ENCODE measurements at places on chromosomes 13 and 19. TPM values are rescaled to one million over a fixed set of nuclear protein-coding genes. Genes with fewer than 3 reads are reported as not detected.

- H3K36me3 ChIP-seq, result peaks cover 12% of the 10 kb centered on the region
- no peak overlapping the region for H3K4me3 ChIP-seq
- H3K4me1 ChIP-seq, result peaks cover 3% of the 10 kb centered on the region
- DNase-seq, result no peak
- no peak overlapping the region for H3K27ac ChIP-seq
Measured at GRCh38 chr19:34337739-34338138, 27.3 kb upstream of the GPI start.

DNA sequence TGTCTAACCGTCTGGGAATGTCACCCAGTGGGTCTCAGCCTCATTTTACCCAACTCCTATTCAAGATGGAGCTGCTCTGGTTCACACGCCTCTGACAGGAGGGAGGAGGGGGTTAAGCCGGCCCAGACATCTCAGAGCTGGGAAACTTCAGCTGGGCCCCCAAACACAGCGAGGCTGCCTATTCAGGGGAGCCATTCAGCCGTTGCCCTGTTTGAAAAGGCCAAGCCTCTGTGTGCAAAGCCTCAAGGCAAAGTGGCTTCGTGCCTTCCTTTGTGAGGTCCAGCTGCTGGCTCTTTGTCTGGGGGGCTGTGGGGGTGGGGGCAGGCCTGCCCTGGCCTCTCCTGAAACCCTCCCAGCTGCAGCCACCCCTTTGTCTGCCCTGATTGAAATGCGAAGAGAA is 147.4 kb downstream of the PTPRS start:
- no peak overlapping the region for H3K27ac ChIP-seq
- H3K27me3 ChIP-seq, result peaks cover 7% of the 10 kb centered on the region
- DNase-seq, result no peak

SIGLEC8 gene
- not detected for total RNA-seq

GRCh38 chr19:2809387-2810140 is 10.1 kb upstream of the ZNF554 start:
- peaks cover 17% of the 10 kb centered on the region for H3K36me3 ChIP-seq
- no peaks in the 10 kb centered on the region for H3K4me1 ChIP-seq
- DNase-seq, result no peak
- H3K27me3 ChIP-seq, result no peaks in the 10 kb centered on the region
- H3K4me3 ChIP-seq, result no peak overlapping the region

KIRREL2 gene
- 1.4 TPM for total RNA-seq

ZNF426 gene
- 13.9 TPM for total RNA-seq

DNA sequence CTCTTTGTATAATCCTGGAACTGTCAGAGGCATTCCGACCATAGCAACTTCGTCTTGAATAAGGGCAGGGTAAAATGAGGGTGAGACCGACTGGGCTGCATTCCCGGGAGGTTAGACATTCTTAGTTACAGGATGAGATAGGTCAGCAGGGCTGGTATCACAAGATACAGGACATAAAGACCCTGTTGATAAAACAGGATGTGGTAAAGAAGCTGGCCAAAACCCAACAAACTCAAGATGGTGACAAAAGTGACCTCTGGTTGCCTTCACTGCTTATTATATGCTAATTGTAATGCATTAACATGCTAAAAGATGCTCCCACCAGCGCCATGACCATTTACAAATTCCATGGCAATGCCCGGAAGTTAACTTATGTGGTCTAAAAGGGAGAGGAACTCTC is 27.7 kb upstream of the MBNL2 start:
- peaks cover 11% of the 10 kb centered on the region for H3K27me3 ChIP-seq
- no peak overlapping the region for H3K4me3 ChIP-seq
- H3K36me3 ChIP-seq, result no peaks in the 10 kb centered on the region
- no peak for DNase-seq
- peaks cover 8% of the 10 kb centered on the region for H3K4me1 ChIP-seq
- no peak overlapping the region for H3K27ac ChIP-seq

KHSRP gene
- total RNA-seq, result 364 TPM

- DNase-seq, result no peak
- H3K4me1 ChIP-seq, result peaks cover 11% of the 10 kb centered on the region
- H3K27ac ChIP-seq, result no peak overlapping the region
- no peaks in the 10 kb centered on the region for H3K27me3 ChIP-seq
Measured at GRCh38 chr13:50519866-50520265, 323.6 kb downstream of the DLEU7 start.

DNA sequence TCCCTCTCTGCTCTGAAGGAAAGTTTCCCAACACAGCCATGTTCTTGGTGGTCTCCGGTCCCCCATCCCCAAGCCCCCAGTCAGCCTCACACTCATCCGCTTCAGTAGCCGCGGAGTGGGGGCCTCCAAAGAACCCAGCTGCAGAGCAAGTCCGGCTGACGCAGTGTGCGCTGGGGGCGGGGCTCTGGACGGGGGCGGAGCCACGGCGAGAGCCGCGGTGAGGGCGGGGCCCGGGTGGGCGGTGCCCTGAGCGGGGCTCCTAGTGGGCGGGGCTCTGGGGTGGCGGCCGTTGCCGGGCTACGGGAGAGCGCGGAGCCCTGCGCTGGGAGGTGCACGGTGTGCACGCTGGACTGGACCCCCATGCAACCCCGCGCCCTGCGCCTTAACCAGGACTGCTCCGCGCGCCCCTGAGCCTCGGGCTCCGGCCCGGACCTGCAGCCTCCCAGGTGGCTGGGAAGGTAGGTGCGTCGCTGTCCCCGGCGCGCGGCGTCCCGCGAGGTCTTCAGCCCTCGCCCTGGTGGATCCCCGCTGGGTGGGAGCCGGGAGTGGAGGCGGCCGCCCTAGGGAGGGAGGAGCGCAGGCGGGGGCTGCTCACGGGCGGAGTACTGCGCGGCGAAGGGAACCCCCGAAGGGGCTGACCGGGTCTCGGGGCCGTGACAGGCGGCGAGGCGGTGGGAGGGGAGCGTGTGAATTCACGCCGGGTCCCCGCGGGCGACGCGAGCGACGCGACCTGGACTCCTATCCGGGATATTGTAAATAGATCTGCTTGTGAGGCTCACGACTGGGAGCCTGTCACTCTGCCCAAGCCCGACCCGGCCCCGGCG is 9.1 kb downstream of the TNFRSF19 start:
- peaks cover 15% of the 10 kb centered on the region for H3K4me1 ChIP-seq
- peaks cover 67% of the 10 kb centered on the region for H3K27me3 ChIP-seq
- H3K4me3 ChIP-seq, result peak overlapping the region; percentile 71
- peak; percentile 92 for DNase-seq
- H3K36me3 ChIP-seq, result no peaks in the 10 kb centered on the region

DNA sequence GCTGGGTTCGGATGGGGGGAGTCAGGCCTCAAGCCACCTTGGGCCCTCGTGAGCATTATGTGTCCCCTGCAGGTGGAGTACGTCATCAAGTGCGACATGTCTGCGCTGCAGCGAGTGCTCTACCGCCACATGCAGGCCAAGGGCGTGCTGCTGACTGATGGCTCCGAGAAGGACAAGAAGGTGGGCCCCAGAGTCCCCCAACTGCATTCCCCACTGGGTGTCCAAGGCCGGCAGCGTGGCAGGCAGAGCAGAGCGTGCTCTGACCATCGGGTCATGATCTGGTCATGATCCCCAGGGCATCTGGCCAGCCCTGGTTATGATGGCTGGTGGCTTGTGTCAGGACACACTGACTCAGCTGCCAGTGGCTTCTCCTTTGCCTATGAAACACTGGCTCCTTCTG is 63.4 kb downstream of the SMARCA4 start:
- H3K4me1 ChIP-seq, result peaks cover 6% of the 10 kb centered on the region
- H3K27me3 ChIP-seq, result no peaks in the 10 kb centered on the region
- peak overlapping the region; percentile 30 for H3K27ac ChIP-seq
- peaks cover 8% of the 10 kb centered on the region for H3K36me3 ChIP-seq
- H3K4me3 ChIP-seq, result no peak overlapping the region
